HuH-7 (cell line): ENCODE measurements at places on chromosomes 11 and 22.

DNA sequence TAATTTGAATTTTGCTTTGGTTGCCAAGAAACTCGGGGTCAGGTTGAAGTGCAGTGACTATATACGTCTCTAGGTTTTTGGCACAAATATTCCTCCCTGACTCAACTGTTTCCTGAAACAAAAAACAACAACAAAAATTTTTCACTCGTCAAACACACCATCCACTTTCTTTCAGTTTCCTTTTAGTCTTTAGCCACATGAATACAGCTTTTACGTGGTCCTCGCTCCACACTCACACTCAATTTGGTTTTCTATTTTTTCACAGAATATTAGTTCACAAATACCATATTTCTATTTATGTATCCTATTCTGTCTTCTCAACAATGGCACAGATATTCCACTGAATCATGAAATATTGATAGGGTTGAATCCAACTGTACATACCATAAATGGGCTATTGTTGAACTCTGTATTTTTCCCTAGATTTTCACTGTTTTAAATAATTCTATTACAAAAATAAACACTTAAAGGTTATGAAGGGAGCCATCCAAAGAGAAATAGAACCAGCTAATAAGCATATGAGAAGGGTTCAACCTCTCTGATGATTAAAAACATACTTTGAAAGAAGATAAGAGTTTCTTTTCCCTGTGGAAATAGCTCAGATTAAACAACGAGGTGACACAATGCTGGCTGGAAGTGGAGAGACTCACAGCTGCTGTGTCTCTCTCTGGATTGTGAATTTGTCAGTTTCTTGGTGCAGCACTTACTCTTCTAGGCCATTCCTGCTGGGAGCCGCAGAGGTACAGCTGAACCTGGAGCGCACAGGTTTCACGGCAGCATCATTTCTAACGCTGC lies 5.1 kb upstream of the FBLN1 start:
- no peak for DNase-seq

GRCh38 chr11:297586-298405 lies 1.5 kb downstream of the IFITM5 start:
- DNase-seq = no peak

DNA sequence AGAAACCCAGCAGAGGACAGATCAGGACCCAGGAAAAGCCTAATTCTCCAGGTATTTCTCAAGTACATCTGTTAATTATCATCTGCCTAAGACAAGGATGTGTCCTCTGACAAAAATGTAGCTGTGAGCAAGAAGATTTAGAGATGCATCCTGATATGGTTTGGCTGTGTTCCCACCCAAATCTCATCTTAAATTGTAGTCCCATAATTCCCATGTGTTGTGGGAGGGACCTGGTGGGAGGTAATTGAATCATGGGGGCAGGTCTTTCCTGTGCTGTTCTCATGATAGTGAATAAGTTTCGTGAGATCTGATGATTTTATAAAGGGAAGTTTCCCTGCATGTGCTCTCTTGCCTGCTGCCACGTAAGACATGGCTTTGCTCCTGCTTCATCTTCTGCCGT lies 381.8 kb downstream of the BUD13 start:
- no peak for DNase-seq

DNA sequence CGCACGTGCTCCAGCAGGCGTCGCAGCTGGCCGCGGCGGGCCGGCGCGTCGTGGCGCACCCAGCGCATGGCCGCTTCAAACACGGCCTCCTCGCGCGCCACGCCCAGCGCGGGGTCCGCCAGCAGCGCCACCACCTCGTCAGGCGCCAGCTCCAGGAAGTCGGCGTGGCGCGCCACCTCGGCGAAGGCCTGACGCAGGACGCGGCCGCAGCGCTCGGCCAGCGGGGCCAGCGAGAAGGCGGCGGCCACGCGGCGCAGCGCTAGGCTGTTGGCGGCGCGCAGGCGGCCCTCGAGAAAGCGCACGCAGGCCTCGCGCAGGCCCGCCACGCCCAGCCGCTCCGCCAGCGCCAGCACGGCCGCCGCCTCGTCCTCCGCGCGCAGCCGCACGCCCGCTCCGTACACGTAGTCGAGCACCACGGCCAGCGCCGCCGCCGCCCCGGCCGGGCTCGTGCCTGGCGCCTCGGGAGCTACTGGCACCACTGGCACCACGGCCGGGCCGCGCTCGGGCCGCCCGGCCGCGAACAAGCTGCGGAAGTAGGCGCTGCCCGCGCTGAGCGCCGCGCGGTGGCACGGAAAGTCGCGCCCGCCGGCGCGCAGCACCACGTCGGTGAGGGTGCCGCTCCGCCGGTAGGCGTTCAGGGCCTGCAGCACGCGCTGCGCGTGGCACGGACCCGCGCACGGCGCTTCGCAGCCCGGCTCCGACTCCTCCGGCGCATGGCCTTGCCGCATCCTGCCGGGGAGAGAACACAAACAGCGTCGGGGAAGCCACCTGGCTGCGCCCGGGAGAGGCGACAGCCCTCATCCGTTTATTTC lies 2.9 kb downstream of the KLHL35 start:
- no peak for DNase-seq

DNA sequence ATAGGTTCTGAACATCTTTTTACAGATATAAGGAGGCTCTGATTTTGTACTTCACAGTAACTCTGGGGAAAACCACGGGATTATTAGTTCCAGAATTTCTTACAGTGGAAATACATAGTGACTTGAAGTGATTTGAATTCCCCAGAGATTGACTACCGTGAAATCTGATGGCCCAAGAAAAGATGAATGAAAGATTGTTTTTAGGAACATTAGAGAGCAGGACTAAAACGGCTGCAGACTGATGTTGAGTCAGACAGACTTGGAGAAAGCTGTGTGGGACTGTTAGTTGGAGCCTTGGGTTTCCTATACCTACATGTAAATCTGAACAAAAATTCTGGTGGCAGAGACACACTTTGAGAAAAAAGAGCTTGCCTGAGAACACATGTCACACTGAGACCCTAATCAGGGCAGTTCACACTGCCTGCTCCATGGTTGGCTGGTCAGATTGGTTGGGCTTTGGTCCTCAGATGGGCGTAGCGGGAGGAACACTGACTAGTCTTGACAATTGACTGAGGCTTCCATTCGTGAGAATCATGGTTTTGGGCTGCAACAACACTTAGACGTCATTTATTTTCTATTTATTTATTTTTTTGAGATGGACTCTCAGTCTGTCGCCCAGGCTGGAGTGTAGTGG lies 6.8 kb downstream of the PPP6R3 start:
- no peak for DNase-seq

- no peak for DNase-seq
These were observed 60.4 kb downstream of the CHST1 start for GRCh38 chr11:45605051-45605450.

DNA sequence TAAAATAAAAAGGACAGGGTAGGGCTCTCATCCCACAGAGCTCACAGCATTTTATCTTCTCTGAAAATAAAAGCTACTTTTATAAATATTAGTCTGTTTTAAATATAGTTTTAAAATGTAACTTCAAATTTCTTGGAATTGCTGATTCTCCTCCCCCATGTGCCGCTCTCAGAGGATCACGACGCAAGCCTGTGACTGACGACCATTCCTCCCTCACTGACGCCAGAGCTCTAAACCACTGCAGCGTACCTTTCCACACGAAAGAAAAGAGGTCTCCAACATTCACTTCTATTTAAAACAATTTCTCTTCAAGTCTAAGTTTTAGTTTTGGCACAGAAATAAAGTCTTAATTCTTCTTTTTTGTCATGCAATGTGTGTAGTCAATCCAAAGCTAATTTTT lies 9.3 kb downstream of the TOLLIP start:
- no peak for DNase-seq

DNA sequence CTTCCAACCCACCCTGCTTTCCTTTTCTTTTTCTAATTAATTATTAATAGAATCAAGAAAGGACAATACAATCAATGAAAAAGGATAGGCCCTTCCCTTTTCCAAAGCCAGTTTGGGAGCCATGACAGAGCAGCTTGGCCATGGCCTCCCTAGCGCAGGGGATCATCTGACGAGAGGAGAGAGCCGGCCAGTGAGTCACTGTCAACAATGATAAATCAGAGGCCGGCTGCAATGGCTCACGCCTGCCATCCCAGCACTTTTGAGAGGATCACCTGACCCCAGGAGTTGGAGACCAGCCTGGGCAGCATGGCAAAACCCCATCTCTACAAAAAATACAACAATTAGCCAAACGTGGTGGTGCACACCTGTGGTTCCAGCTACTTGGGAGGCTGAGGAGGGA lies 27.5 kb upstream of the KRTAP5-7 start:
- no peak for DNase-seq

GRCh38 chr11:96622026-96622634 lies 232.3 kb downstream of the JRKL start:
- DNase-seq = no peak

GRCh38 chr11:134659882-134660281 lies 247.8 kb upstream of the B3GAT1 start:
- DNase-seq = no peak

GRCh38 chr11:60498853-60499252 lies 6.3 kb downstream of the MS4A12 start:
- DNase-seq = no peak

DNA sequence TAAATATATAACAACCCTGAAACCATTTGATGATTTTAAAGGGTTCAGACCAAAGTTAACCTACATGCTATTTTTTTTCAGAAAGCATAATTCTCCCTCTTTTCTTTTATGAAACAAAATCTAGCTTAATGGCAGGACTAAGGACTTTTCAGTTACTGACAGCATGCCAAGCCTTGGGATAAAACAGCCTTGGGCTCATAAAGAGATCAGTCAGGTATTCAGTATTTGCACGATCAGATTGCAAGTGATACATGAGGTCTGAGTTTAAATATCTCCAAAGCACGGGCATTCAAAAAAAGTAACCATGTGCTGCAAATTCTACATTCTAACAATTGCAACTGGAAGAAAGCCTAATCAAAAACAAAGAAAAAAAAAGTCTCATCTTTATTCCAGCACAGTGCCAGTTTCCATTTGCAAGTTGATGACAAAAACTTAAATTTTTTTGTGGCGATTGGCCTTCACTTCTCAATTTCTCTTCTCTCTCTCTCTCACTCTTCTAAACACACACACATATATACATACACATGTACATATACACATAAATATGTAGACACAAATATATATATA lies 60.1 kb downstream of the CTSC start:
- no peak for DNase-seq

GRCh38 chr11:95650276-95650675 lies 139.3 kb downstream of the FAM76B start:
- DNase-seq = no peak

DNA sequence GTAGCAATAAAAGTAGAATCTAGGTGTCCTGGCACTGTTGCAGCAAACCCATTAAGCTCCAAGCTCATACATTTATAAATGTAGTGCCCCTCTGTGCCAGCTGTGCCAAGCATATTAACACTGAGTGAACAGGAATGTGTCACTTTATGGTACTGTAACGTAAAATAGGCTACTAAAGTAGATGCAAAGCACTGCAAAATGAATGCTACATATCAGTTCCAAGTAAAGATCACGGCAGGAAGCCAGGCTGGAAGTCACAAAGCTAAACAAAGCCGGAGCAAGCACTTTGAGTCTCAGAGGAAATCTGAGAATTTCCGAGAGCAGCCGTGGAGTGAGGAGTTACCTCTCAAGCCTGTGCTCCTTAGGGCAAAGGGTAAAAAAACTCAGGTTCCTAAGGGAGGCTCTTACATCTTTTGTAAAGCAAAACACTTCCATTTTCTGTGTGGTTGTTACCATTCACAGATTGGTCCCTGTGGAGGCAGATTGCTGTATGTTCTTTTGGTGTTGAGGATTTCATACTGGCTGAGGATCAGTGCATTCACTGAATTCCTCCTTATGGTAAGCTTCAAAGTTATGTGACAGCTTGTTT lies 85.7 kb downstream of the WNT11 start:
- DNase-seq = no peak

DNA sequence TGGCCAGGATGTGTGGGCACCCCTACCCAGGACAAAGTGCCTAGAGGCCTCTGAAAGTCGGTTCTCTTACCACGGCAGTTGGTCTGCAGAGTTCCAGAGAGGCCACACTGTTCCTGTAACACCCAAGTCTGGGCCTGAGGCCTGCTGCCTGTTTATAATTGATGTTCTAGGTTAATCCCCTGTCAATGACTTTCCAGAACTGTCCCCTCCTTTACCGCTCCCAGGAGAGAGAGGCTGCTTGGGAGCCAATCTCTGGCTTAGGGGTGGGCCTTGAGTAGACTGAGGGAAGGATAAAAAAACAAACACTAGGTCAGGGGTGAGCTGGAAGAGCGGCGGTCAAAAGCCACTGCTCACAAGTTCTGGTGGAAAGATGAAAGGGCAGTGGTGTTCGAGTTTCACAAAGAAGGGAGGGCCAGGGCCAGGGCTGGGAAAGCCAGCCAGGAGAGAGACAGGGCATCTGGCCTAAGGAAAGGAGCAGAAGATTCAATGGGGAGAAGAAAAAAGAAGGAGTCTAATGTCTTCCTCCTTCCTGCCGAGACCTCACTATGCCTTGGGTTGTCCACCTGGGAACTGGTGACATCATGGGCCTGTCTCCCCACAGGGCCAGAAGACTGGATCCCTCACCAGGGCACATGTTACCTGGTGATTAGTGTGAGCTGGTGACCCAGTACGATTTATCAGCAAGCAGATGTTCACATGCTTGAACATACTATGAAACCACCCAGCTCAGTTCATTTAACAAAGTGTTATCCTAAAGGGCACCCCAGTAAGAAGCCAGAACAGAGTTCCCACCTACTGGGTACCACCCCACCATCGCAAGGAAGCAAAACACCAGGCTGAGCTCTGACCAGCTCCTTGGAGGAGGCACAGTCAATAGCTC lies 50.2 kb downstream of the PC start:
- peak; percentile 98 for DNase-seq

DNA sequence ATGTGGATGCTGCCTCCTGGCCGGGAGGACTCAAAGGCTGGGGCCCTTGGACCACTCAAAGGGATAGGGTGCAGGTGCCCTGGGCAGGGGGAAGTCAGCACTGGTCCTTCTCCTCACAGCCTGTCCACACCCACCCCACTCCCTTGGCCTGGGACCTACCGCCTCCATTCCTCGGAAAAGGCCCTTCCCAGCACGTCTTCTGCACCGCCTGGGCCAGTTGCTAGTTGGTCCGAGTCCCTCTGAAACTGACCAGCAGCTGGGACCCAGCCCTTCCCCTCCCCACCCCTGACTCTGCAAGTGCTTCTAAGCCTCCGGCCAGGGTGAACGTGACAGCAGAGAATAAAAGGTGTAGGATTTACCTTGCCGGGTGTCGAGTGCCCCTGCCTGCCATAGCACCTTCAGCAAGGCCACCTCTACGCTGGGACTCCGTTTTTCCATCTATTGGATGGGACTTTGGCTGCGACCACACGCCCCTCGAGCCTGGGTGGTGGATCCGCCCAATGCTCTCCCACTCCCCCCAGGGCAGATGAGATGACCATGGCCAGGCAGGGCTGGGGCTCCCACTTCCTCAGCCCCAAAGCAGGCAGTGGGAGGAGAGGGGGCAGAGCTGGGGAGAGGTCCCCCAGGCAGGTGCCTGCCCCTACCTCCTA lies 37.3 kb downstream of the OSBPL5 start:
- no peak for DNase-seq
